ENCODE measurements at places on chromosomes 12 and 14.

DNA sequence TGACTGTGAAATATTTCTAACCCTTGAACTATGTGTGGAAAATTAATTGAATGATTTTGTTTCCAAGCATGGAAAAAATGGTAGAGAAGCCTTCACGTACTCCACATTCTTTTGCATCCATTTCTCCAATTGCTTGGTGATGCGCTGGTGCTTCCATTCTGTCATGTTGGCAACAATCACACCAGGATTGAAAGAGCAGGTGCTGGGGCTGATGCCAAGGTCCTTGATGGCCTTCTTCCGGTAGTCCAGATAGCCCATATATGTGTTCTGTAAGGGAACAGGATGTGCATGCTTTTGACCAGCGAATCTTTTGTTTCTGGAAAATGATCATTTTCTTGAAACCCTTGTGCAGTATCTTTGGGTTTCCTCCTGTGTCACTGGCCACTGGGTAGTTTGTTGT, 28.6 kb downstream of the TDG start:
- DNase-seq = no peak
- H3K4me3 ChIP-seq = no peak overlapping the region
- H3K27ac ChIP-seq = no peak overlapping the region
- no peaks in the 10 kb centered on the region for H3K4me1 ChIP-seq

DNA sequence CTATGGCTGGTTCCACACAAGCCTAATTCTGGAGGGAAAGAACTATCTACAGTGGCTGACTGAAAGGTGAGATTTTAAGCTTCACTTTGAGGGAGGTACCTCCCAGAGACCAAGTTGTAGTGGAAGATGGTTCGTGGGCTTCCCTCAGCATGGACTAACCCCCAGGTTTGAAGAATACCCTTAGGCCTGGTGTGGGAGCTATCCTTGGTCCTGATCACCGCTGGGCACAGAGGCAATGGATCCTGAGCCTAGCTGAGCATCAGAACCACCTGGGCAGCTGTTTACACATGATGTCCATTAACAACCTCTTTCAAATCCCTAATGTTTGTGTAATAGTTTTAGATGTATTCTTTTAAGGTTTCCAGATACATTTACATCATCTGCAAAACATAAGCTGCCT, 10.3 kb downstream of the DAO start:
- H3K4me1 ChIP-seq = no peaks in the 10 kb centered on the region
- no peaks in the 10 kb centered on the region for H3K27me3 ChIP-seq
- H3K36me3 ChIP-seq = no peaks in the 10 kb centered on the region
- H3K27ac ChIP-seq = no peak overlapping the region
- no peak overlapping the region for H3K4me3 ChIP-seq

DNA sequence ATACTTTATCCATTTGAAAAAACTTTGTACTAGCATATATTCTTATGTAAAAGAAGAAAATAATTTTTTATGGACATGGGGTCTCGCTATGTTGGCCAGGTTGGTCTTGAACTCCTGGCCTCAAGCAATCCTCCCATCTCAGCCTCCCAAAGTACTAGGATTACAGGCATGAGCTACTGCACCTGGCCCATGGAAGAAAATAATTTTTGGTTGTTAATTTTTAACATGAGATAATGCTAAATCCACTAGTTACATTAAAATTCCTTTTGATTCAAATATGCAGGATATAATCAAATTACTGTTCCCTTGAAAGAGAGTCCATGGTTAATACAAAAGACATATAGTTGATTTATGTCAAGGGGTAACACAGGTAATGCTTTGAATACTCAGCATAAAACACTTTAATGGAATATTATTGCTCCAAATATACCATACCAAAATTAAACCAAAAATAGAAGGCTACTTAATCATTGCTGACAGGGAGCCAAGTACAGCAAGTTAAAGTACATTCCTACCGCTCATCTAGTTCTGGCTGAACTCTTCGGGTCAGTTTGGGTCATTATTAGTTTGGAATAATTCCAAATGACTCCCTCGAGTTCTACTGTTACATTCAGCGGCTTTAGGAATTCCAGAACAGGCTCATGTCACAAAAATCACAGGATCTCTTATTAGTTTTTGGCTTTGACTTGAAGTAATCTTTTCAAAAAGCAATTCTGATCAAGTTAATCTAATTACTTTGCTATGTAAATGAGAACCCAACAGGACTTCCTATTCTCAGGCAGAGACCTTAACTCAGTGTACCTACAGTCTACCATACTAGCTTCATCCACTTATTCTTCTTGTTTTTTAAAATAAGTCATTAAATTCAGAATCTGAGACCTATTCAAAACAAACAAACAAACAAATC, 6.1 kb downstream of the SOS2 start:
- no peak for DNase-seq
- no peak overlapping the region for H3K4me3 ChIP-seq
- H3K27me3 ChIP-seq = no peaks in the 10 kb centered on the region
- no peak overlapping the region for H3K27ac ChIP-seq
- H3K36me3 ChIP-seq = no peaks in the 10 kb centered on the region

GRCh38 chr12:27305673-27306456, 26.8 kb upstream of the BMAL2 start:
- no peak overlapping the region for H3K4me3 ChIP-seq
- DNase-seq = no peak
- H3K27me3 ChIP-seq = no peaks in the 10 kb centered on the region
- no peak overlapping the region for H3K27ac ChIP-seq

- no peak overlapping the region for H3K27ac ChIP-seq
- H3K27me3 ChIP-seq = no peaks in the 10 kb centered on the region
- H3K4me1 ChIP-seq = no peaks in the 10 kb centered on the region
- H3K36me3 ChIP-seq = no peaks in the 10 kb centered on the region
- no peak overlapping the region for H3K4me3 ChIP-seq
Observed at GRCh38 chr12:3684449-3685051, 68.4 kb downstream of the CRACR2A start.

GRCh38 chr12:123065676-123066383, 85.1 kb downstream of the PITPNM2 start:
- no peak overlapping the region for H3K27ac ChIP-seq
- H3K4me1 ChIP-seq = 0 out of 2 replicates have a peak, but pooled peaks cover 3% of the 10 kb centered on the region
- no peak for DNase-seq
- no peak overlapping the region for H3K4me3 ChIP-seq

GRCh38 chr12:19181666-19182426, 52.3 kb downstream of the PLEKHA5 start:
- H3K36me3 ChIP-seq = no peaks in the 10 kb centered on the region
- no peak overlapping the region for H3K27ac ChIP-seq
- no peak for DNase-seq
- peaks cover 8% of the 10 kb centered on the region for H3K4me1 ChIP-seq
- peaks cover 1% of the 10 kb centered on the region for H3K27me3 ChIP-seq

DNA sequence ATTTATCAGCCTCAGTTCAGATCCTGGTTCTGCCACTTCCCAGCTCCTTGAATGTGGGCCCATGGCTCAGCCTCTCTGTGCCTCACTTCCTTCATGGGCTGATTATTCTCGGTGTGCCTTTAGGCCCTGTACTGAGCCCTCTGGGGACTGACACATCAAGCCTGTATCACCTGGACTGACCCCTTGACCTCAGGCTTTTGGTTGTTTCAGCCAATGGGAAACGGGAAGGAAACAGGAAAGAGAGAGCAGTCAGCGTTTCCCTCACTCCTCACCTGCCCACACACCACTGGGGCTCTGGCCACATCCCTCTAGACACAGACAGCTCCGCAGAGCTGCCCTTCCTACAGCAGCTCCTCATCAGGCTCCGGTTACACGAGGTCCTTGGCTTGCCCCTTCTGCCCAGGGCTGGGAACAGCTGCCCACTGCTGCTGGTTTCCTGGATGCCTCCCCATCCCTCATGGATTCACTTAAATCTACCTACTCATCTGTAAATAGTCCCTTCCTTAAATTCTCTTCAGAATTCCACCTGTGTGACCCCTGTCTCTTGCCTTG, 37.0 kb upstream of the ITPR2 start:
- no peaks in the 10 kb centered on the region for H3K27me3 ChIP-seq
- no peaks in the 10 kb centered on the region for H3K36me3 ChIP-seq
- H3K4me3 ChIP-seq = no peak overlapping the region
- H3K27ac ChIP-seq = no peak overlapping the region

GRCh38 chr12:10641735-10642500, 28.5 kb upstream of the MAGOHB start:
- H3K27me3 ChIP-seq = no peaks in the 10 kb centered on the region
- H3K4me3 ChIP-seq = no peak overlapping the region
- H3K27ac ChIP-seq = no peak overlapping the region
- H3K36me3 ChIP-seq = no peaks in the 10 kb centered on the region

DNA sequence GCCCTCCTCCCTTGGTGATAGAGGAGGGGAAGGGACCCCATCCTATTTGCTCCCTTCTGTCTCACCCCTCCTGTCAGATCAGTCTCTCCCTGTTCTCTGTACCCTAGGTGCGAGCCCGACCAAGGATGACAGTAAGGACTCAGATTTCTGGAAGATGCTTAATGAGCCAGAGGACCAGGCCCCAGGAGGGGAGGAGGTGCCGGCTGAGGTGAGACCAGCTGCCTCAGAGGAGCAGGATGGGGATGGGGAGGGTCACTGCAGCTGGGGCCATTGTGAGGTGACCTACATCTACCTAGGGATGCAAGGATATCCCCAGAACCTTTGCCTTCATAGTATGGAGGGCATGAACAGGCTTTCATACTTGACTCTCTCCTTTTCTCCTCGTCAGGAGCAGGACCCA, 22.2 kb downstream of the AGAP2 start:
- peak; percentile 19 for DNase-seq
- no peak overlapping the region for H3K27ac ChIP-seq
- H3K27me3 ChIP-seq = no peaks in the 10 kb centered on the region
- H3K4me3 ChIP-seq = no peak overlapping the region
- H3K36me3 ChIP-seq = peaks cover 22% of the 10 kb centered on the region

DNA sequence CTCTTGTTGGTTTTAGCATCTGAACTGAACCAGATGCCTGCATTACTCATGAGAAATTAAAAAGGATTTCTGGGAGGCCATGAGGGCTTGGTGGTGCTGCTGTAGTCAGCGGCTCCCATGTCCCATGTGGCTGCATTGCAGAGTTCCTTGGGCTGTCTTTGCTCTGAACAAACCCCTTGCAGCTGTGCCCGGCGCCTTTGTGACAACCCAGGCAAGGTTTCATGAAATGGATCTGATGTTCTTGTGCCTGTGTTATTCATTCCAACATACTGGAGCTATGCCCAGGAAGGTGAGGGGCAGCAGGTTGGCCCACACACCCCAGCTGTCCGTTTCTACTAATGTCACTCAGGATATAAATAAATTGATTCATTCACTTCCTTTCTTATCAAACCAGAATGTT, 40.8 kb downstream of the TGFB3 start:
- H3K4me3 ChIP-seq = no peak overlapping the region
- H3K27ac ChIP-seq = no peak overlapping the region
- no peaks in the 10 kb centered on the region for H3K27me3 ChIP-seq
- H3K4me1 ChIP-seq = peaks cover 2% of the 10 kb centered on the region
- DNase-seq = no peak
- H3K36me3 ChIP-seq = no peaks in the 10 kb centered on the region

- H3K4me1 ChIP-seq = peaks cover 15% of the 10 kb centered on the region
- H3K36me3 ChIP-seq = peaks cover 6% of the 10 kb centered on the region
- H3K4me3 ChIP-seq = peak overlapping the region; percentile 69
- no peak overlapping the region for H3K27ac ChIP-seq
- no peaks in the 10 kb centered on the region for H3K27me3 ChIP-seq
- DNase-seq = no peak
Observed at GRCh38 chr12:131895640-131896079, 1.2 kb downstream of the ULK1 start.

- no peaks in the 10 kb centered on the region for H3K4me1 ChIP-seq
- no peaks in the 10 kb centered on the region for H3K36me3 ChIP-seq
- H3K27me3 ChIP-seq = peaks cover 2% of the 10 kb centered on the region
- H3K27ac ChIP-seq = no peak overlapping the region
- DNase-seq = no peak
Observed at GRCh38 chr14:72060460-72060859, 128.2 kb downstream of the RGS6 start.

- no peak overlapping the region for H3K27ac ChIP-seq
- peaks cover 8% of the 10 kb centered on the region for H3K4me1 ChIP-seq
- no peaks in the 10 kb centered on the region for H3K27me3 ChIP-seq
- no peak for DNase-seq
- H3K36me3 ChIP-seq = no peaks in the 10 kb centered on the region
- H3K4me3 ChIP-seq = no peak overlapping the region
Observed at GRCh38 chr12:124452576-124453331, 114.7 kb downstream of the NCOR2 start.

DNA sequence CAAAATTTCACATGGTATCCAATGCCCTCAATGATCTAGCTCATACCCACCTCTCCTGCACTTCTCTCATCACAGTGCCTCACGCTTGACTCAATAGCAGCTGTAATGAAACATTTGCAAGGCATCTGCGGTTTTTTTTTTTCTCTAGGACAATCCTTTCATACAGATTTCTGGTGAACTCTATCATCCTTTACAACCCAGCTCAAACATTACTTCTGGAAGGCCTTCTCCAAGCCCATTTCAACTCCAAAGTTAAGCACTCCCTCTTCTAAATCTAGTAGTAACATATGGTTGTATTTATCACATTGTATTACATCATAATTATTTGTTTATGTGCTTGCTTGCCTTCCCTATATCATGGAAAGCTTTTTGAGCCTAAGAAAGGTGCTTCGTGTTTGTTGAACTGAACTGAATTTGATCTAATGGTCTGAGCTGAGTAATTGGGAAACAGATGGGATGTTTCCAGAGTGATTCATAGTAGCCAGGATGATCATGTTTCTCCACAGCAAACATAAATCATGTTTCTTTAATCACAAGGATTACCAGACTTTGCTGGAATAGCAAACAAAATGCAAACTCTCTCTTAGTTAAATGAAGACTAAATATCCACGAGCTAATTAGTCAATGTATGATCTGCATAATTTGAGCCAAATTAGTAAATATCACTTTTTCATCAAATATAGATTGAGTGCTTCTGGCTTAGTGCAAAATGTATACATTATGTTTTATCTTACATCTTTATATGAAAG, 14.3 kb downstream of the CFL2 start:
- H3K27ac ChIP-seq = no peak overlapping the region
- H3K27me3 ChIP-seq = no peaks in the 10 kb centered on the region
- H3K4me3 ChIP-seq = no peak overlapping the region
- DNase-seq = no peak
- H3K36me3 ChIP-seq = no peaks in the 10 kb centered on the region

DNA sequence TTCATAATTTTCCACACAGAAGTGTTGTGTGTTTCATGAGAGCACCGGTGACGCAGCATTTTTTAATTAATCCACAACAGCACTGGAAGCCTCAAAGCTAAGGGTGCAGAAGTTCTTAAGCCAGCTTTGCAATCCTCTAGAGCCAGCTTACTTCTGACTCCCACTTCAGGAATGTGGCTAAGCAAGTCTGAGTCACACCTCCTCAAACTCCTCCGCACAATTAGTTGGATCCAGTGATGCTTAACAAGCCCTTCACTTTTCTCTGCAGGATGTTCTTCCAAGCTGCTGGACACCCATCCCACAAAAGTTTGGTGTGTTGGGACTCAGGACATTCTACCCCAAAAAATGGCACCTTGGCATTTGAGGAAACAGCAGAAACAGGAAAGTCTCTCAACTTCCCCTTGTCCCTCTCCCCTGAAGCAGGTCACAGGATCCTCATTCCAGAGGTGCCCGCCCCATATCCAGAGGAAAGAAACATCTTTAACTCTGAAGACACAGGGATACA, 210.0 kb downstream of the PPM1H start:
- H3K4me1 ChIP-seq = peaks cover 19% of the 10 kb centered on the region
- no peak overlapping the region for H3K27ac ChIP-seq
- no peak overlapping the region for H3K4me3 ChIP-seq
- no peaks in the 10 kb centered on the region for H3K36me3 ChIP-seq
- H3K27me3 ChIP-seq = no peaks in the 10 kb centered on the region

Measured in H1 (cell line).